Endothelial cell (in vitro differentiated cells): ENCODE measurements at places on chromosomes 3 and 15. TPM values are rescaled to one million over a fixed set of nuclear protein-coding genes. Genes with fewer than 3 reads are reported as not detected.
A peak's percentile ranks its signal among the peaks of the same experiment; 100 is the strongest.

Gene MED12L
- 4.4 TPM for total RNA-seq

Gene SUCNR1
- total RNA-seq = 0.05 TPM

Gene SCAMP2
- 56.1 TPM for total RNA-seq

Gene SCAMP5
- total RNA-seq = 132 TPM

Gene NOX5
- not detected for total RNA-seq

Gene FETUB
- not detected for total RNA-seq

Gene GOLGA8G
- total RNA-seq = not detected

Gene FAM107A
- 0.18 TPM for total RNA-seq

Gene CCR8
- total RNA-seq = not detected

Gene TAGLN3
- 0.72 TPM for total RNA-seq

Gene GPR160
- total RNA-seq = 14.6 TPM

DNA sequence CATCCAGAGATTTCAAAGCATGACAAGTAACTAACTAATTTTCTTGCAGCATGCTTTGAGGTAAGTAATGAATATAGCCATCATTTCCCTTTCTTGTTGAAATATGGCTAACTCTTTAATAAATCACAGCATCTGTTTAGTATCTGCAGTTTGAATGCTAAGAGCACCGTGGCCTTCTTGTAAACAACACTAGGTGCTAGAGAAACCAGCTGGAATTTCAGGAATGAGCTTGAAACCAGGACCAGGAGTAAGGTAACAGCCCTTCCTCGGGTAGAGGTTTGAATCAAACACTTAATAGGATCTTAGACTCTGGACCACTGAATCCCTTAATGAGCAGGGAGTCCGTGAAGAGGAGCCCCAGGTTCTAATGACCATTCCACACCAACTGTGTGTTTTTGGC is 13.6 kb downstream of the CALML4 start:
- no peak for DNase-seq

DNA sequence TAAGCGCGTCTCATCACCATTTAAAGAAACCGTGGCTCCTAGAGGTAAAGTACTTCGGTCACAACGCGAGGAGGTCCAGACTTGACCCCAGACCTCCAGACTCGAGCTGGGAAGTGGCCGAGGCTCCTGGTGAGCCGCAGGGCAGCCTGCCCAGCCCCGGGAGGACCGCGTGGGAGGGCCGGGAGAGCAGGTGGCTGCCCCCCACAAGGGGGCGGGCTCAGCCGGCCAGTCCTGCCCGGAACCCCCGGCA is at the start of gene SLC27A2:
TSS of gene SLC27A2 (plus strand) at position 228 of the 250 bp plus-strand sequence. CDS start 232 bp downstream, outside the sequence.
- DNase-seq = no peak

DNA sequence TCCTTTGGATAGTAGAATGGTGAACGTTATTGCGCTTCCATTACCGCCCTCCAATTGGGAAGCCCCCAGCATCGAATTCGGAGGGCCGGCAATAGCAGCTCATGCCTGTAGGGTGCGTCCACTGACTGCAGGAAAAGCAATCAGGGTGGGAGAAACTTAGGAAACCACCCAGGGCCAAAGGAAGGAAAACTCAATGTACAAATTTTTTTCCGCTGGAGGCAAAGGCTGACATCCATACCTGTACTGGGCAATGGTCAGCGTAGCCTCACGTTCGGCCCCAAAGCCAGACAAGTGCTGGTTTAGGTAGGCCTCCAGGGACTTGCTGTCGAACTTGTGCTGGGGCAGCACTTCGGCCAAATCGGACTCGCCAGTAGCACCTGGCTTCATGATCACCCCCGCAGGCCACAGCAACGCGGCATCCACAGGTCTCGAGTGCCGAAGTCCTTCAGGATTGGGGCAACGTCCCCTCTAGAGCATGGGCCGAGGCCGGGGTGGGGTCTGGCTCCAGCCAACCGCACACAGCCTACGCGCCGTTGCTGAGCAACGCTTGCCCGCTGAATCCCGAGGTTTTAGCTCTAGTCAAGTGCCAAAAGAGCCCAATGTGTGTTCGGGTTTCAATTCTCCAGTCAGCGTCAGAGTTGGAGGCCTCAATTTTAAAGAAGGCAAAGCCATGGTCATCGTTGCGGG is at the start of gene ACAD11:
TSS of gene ACAD11 (minus strand) at position 445 of the 687 bp plus-strand sequence. CDS start at position 387, 58 bp downstream.
- peak; percentile 73 for DNase-seq

DNA sequence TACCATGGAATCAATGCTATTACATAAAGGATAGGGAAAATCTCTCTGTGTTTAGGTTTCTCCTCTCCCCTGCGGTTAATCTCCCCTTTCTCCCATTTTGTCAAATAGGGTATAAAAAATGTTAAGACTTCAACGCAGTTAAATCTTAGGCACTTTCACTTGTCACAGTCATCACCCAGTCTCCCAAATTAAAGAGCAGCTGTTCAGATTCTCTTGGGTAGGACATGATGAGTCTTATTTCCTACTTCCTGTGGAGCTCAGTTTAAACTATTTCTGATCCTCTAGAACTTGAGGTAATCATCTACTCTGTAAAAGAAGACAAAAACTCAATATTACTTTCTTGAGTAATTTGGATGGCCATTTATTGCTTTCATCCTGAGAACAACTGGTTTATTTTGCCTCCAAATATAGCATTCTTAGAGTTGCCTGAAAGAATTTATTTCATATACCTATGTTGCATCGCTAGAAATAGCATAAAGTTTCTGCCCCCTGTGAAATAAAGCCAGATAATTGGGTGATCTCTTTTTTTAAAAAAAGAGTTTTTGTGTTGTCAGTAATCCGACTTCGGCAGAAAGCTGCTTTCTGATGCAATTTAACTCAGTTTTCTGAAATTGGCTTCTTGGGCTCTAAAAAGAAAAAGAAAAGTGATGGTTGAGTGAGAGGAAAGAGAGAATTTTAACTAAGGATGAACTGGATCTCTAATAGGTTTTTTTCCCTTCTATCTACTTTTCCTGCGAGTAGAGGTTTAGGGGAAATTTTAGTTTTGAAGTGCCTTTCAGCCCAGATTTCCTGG is 20.7 kb downstream of the RAP2B start:
- no peak for DNase-seq

GRCh38 chr3:127172781-127173515 is 20.0 kb upstream of the PRR23E start:
- no peak for DNase-seq

DNA sequence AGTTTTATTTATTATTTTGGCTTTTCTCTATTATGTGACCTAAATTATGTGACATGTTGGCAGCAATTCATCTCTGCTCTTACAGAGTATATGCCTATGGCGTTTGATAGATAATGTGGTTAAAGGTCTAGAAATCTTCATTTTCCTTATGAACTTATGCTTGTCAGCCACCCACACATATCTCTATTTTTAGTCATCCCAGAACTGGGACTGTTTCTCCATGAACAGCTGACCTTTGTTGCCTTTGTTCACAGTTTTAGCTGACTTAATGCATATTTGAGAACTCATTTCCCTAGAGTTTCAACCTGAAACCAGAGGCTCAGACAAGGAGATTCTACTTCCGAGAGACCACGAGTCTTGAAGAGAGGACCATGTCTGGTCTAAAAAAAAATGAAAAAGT is 176.5 kb downstream of the RAP2B start:
- no peak for DNase-seq

DNA sequence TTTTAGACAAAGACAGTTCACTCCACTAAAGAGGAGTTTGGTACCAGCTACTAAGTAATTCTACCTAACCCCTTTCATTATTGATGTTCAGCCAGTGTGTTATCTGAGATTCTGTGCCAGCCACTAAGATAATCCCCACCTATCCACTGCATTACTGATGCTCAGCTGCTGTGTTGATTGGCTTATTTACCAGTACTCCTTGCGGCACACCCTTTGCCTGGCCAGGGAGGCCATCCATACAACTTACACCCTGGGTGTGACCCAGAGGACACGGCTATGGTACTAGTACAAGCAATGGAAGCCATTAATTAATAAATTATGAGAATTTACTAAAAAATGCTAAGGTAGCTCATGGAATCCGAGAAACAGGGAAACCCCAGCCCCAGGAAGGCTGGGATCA is 290.7 kb upstream of the CTNNB1 start:
- no peak for DNase-seq

DNA sequence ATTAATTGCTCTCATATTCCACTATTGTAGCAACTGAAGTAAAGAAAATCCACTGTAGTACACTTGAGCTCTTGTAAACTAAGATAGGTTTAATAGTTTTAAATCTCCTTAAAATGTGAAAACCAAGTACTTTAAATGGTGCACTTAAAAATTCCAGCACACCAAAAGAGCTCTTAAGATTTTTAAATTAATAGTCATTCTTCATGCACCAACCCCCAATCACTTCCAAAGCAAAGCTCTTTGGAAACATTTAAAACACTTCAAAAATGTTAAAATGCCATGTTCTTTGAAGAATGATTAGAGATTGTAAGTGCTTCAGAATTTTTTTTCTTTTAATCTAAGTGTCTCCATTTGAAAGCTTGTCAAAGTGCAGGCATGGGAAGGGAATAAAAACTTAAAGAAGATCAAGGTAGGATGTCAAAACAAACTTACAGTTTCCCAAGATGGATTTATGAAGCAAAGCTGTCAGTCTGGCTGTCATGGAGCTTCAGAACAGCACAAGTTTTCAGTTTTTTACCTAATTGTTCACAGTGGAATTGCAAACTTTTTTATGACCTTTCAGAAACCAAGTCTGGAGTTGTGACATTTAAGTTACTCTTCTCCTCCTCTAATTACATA is 84.3 kb downstream of the ARPP21 start:
- DNase-seq = no peak

GRCh38 chr3:172591876-172592771 is 68.9 kb upstream of the TNFSF10 start:
- no peak for DNase-seq

DNA sequence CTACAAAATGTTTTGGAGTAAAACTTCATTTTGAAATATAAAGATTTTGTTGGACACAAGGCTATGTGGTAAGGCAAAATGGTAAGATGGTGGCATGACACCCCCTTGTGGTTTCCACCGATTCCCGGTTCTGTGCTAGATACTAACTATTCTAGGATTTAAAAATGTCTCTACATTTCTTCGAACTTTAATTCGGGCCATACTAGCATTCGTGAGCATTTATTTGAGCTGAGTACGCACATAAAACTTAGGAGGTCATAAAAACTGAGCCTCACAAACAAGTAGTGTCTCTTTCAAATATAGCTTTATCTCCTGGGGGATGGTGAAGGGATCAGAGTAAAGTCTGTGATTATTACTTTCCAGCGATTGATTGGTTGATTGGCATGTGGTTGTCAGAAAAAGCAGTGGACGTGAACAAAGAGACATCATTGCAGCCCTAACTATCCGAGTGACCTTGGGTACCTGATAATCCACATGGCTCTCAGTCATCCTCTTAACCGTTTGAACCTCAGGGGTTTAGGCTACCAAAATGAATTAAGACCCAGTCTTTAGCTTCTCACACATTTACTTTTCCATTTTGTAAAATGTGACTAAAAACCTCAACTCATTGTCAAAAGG is 1.1 kb upstream of the ZNF639 start:
- peak; percentile 31 for DNase-seq

GRCh38 chr3:156353563-156353962 is 201.4 kb downstream of the SSR3 start:
- DNase-seq = no peak

GRCh38 chr3:68988740-68989139 is 24.7 kb downstream of the EOGT start:
- DNase-seq = no peak

GRCh38 chr15:32866454-32867312 is 148.9 kb downstream of the GREM1 start:
- no peak for DNase-seq

GRCh38 chr3:125435231-125435630 is 60.1 kb upstream of the ZNF148 start:
- no peak for DNase-seq

GRCh38 chr3:197202694-197203093 is 95.7 kb downstream of the DLG1 start:
- no peak for DNase-seq

- no peak for DNase-seq
Observed at GRCh38 chr3:31917303-31918005, 63.6 kb downstream of the OSBPL10 start.

DNA sequence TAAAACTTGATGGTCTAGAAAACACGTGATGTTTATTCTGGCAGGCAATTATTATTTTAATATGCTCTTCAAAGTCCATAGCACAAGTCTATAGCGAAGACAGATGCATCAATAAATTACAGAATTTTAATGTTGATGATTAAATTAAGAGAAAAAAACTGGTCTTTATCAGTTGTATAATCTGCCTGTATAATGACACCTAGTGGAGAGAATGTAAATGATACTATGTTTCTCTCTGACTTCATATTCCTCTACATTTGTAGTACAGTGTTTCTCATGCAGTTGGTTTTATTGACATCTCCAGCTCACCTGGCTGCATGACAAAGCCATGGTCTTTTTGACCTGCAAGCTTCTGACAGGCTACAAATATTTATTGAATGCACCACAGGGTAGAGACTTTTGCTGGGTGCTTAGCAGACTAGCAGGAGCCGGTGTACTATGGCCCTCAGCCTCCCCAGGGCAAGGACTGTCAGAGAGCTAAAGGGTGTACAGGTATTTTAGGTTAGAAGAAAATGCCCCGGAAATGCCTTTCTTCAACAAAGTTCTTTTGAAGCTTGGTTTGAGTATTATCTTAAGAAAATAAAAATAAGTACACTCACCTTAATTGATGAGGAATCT is 289.9 kb downstream of the GAP43 start:
- no peak for DNase-seq

GRCh38 chr3:30518181-30518864 is 88.1 kb upstream of the TGFBR2 start:
- DNase-seq = no peak

DNA sequence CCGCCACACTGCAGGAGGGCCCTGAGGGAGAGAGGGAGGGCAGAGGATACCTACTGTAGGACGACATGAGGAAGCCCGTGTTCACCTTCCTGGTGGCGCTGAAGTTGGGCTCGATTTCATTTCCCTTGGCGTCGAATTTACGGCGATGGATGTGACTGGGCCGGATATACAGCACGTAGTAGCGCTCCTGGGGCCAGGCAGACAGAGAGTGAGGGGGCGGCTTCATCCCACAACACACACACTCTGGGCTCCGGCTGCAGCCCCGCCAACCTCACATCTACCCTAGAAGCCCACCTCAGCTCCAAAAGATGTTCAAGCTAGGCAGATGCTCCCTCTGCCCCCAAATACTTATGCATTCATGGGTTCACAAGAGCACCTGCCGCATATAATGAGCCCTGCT is 4.5 kb downstream of the ARPIN start:
- DNase-seq = no peak

DNA sequence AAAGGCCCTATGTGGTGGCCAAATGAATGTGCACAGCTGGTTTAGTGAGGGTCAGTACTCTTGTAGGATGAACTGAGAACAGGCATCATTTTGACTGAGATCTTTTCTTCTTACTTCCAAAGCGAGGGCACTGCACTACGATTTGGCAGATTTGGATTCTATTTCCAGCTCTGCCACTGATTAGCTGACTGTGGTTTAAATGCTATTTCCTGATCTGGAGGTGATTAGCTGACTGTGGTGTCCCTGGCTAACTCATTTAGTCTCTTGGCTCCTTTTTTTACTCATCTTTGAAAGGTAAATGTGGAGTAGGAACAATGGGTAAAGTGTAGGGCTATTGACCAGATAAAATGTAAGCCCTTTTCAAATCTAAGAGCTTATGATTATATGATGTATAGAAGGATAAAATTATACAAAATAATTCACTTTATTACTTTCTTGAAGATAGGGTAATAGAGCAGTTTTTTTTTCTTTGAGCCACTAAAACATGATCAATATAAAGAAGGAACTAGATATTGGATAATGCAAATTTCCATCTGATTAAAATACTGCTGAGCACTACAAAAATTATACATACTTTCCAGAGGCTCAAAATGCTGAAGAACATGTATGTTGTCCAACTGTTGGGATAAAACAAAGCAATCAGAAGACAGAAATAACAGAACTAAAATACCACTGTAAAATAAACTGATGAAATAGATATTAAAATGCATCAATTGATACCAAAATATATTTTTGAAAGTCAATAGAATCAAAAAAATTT is 39.7 kb upstream of the PLOD2 start:
- DNase-seq = no peak
